ENCODE measurements at places on chromosomes 3 and 15.
A peak's percentile ranks its signal among the peaks of the same experiment; 100 is the strongest.

DNA sequence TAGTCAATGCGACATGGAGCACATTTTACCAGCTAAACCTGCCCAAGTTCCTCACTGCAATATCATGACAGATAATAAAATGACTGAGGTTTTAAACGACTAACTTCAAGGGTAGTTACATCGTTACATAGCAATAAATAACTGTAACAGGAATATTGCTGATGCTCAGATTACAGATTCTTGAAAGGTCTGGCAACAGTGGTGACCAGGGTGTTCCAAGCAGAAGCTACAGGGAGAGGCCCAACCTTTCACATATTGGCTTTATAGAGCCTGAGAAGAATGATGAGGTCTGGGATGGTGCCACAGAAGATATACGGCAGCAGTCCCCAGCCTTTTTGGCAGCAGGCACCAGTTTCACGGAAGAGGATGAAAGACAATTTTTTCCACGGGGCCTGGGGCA, 51.1 kb upstream of the CSPG5 start:
- DNase-seq, result no peak

- peak; percentile 6 for DNase-seq
Measured at GRCh38 chr3:62095756-62096155, 277.6 kb downstream of the FEZF2 start.

DNA sequence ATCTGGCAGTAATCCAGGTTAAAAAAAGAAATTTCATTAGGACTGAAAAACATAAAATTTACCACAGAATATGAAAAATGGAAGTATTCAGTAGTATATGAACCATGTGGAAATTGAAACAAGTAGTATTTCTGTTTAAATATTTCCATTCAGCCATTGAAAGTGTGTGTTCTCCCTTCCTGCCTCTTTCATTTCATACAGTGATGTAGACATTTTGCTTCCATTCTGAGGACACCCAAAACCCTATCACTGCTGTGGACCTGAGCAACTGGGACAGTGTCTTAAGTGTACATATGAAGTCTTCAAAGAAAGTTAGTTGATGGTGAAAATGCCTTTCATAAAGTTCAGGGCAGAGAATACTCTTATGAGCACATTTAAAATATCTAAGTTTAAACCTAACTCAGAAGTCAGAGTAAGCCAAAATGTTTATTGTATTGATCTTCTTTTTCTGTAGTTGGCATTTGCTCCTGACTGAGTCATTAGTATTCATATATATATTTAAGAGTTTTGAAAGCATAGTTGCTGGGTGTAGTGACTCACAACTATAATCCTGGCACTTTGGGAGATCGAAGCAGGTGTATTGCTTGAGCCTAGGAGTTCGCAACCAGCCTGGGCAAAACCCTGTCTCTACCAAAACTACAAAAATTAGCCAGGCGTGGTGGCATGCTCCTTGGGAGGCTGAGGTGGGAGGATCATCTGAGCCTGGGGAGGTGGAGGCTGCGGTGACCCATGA, 198.8 kb downstream of the KLHL25 start:
- DNase-seq, result no peak

GRCh38 chr15:41564960-41565502, 6.0 kb downstream of the TYRO3 start:
- DNase-seq, result no peak

DNA sequence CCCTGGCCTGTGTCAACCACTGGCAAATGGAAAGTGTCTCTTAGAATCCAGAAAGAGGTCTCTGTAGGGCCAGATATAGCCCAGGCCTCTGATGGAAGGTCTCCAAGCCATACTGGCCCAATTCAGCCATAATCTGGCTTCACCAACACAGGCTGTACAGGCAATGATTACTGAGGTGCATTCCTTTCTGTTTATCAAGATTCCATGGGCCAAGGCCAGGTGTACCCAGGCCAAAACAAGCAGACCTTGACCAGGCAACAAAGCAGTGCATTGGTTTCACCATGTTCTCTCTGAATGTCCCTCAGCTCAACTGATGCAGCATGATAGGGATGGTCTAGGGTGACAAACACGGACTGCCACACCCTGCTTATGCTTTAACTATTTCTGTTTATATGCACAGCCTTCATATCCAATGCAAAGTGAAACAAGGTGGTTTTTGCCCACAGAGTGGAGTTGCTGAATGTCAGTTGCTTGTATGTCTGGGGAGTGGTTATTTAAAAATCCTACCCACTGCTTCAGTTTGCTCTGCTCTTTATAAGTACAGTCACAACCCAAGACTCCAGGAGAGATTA, 25.2 kb downstream of the CCNL1 start:
- no peak for DNase-seq

- DNase-seq, result peak; percentile 12
Measured at GRCh38 chr3:151183265-151183671, 19.7 kb downstream of the GPR171 start.

DNA sequence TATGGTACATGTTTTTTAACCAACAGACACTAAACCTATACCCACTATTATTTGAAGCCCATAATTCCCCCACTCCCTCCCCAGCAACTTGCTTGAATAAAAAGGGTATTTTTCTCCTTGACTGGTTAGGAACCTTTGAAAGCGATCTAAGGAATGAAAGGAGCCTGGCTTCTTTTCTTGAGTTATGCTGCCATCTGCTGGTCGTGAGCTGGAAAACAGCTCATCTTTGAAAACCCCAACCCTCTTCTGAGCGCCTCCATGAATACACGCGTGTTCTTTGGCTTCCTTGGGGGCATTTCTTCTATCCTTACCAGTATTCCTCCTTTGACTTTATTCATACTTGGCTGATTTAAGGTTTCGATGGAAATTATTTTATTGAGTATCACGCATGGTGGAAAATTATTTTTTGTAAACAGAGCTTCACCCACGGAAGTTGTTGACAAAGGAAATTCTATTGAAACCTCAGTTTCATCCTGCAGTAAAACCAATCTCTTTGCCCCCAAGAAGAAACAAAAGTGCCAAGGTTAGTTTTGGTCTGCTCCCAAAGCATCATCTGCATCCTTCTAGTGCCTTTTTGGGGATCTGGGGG, 171.6 kb downstream of the SV2B start:
- peak; percentile 66 for DNase-seq

DNA sequence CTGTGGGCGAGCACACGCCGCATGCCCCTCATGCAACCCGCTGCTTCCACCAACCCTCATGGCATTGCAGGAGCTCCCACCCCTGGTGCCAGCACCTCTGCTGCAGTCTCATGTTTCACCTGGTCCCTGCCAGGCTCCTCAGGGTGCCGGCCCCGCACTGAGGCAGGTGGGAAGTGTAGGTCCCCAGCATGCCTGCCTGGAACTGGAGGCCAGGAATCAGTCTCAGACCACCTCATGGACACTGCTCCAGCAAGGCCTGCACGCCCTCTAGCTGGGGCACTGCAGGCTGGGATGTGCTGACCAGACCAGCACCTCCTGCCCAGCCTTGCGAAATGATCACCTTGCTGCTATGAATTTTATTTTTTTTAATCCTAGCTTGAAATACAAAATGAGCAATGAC, 39.1 kb downstream of the OCA2 start:
- no peak for DNase-seq

GRCh38 chr3:28601291-28601690, 252.7 kb upstream of the AZI2 start:
- no peak for DNase-seq

GRCh38 chr3:59185591-59186369, 136.0 kb upstream of the CFAP20DC start:
- peak; percentile 28 for DNase-seq

DNA sequence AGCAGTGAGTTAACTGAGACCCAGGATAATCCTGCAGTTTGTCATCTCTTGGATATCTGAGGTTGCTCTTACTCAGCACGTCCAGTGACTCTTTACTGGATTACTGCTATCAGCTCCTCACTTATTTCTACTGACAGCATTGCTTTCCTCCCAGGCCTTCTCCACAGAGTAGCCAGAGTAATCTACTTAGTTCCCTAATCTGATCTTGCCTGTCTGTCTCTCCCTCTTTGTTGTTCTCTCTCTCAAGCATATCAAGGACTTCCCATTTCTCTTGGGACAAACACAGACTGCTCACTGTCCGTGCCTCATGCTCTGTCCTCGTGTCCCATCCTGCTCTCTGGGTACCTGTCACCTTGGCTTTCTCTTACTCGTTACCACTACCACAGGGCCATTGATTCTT, 376.2 kb downstream of the FEZF2 start:
- peak; percentile 10 for DNase-seq

DNA sequence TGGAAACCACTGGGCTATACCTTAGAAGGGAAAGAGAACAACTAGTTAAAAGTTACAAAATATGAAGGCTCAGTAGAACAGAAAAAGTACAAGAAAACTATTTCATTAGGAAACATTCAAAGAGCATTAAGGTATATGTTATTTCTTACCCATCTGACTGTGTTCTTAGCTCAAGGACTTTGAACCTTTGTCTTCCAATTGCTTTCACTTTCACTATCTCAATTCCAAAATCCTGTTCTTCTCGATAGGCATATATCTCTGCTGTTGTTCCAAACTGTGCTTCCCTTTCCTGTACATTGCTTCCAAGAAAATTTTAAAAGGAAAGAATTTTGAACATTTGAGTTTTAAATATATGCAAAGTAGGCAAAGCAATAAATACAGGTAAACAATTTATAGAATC, 6.9 kb downstream of the CRBN start:
- DNase-seq, result no peak

DNA sequence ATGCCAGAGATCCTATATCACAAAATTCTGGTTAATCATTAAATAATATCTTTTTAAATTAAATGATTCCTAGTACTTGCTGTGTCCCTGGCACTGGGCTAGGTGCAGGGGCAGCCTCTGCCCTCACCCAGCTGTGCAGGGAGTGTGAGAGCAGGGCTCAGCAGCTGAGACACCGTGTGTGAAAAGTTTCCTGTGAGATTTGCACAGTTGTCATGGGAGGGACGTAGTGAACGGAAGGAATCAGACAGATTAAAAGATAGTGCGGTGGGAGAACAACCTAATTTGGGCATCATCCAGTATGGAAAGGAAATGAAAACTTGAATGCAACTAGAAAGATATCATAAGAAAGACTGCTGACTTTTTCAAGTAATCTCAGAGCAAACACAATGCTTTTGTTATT, 204.1 kb downstream of the SSR3 start:
- DNase-seq, result no peak

DNA sequence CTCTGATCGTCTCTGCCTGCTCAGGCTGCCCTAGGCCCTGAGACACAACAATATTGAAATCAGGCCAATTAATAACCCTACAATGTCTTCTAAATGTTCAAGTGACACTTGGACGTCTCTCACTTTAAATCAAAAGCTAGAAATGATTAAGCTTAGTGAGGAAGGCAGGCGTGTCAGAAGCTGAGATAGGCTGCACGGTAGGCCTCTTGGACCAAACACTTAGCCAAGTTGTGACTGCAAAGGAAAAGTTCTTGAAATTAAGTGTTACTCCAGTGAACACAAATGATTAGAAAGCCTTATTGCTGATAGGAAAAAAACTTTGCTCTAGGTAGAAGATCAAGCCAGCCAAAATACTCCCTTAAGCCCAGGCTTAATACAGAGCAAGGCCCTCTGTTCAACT, 2.2 kb downstream of the HPS3 start:
- DNase-seq, result peak; percentile 8

DNA sequence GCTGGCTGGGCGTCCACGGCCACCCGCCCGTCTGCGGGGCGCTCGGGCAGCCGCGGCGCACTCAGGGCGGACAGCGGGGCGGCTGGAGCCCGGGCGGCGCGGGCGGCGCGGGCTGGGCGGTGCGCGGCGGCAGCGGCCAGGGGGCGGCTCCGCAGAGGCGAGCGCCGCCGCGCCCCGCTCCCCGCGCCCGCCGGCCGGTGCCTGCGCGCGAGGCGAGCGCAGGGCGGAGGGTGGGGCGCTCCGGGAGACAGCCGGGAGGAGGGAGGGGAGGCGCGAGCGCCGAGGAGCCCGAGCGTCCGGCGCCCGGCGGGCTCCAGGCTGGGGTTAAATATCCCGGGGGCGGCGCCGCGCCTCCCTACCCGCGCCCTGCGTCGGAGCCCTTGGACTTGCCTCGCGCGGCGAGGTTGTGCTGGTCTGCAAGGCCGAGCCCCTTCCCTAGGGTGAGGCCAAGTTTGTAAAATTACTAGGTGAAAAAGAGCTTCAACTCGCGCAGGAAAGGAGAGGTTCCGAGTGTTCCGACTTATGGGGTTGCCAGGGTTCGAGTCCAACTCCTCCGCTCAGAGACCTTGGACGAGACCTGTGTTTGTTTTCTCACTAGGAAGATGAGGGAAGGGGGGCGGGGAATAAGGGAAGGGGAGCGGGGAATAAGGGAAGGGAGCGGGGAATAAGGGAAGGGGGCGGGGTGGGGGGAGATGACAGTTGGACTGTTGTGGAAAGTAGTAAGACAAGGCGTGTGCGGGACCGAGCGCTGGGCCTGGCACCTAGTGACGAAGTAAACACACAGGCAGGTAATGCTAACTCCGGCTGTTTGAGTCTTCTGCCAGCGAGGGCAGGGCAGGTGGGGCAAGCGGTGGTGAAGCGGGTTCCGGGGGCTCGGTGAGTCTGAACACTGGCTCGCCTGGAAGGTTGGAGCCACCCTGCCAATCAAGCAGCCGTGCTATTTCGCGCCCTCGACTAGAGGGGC, at the start of gene TNFAIP8L3:
Gene TNFAIP8L3 (minus strand): TSS at position 301 of the 964 bp plus-strand sequence. CDS start 311 bp downstream, outside the sequence.
- peak; percentile 33 for DNase-seq

DNA sequence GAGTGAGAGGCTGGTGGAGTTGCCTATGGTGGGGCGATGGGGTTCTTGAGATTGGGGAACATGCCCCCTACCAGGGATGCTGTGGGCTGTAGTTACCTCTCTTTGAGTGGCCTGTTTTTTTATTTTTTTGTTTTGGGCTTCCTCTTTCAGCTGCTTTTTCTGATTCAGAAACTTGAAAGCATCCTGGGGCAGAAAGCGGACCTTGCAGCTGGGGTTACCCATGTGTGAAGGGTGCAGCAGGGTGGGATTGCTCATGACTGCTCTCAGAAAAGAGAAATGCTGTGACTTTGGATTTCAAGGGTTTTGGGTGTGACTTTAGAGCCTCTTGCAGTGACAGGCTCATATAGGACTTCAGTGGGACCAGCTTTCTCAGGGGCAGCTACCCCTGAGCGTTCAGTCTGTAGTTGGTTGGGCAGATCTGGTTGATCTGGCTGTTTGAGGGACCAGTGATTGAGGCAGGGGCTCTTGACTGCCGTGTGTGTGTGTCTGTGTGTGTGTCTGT, 1.8 kb downstream of the LIMD1 start:
- no peak for DNase-seq

GRCh38 chr15:101255051-101255395, 3.2 kb upstream of the CHSY1 start:
- DNase-seq, result no peak

DNA sequence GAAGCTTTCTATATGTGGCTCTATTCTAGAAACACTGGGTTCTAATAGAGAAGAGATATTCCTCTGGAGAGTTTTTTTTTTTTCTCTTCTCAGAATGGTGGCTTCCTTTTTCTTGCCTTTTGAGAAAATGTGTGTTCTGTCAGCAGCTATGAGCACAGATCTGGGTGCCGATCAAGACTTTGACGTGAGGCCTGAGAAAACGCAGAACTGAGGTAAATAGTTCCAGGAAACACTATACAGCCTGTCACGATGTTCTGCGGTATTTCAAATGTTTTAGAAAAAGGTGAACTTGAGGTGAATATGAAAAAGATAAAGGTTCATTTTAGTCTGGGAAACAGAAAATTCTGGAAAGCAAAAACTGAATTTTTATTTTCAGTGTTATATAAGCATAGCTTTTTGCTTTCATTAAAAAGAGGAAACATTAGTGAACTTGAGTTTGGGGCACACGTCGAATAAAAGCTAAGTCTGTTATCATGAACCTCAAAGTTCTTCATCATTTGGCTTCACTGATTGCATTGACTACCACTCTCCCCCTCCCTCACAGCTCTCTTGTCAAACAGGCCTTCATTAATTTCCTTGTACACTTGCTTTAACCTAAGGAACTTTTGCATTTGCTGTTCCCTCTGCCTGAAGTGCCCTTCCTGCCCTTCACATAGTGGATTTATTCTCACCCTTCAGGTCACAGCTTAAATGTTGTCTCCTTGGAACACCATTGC, 265.1 kb downstream of the NFKBIZ start:
- no peak for DNase-seq

Measured in iris pigment epithelial cell (primary cell).